ELF-1 (cell line): ENCODE measurements at places on chromosomes 16 and 17.

GRCh38 chr16:2210009-2210332 lies 692 bp downstream of the BRICD5 start:
- no peak for DNase-seq

GRCh38 chr17:16923097-16923903 lies 48.6 kb downstream of the TNFRSF13B start:
- no peak for DNase-seq

DNA sequence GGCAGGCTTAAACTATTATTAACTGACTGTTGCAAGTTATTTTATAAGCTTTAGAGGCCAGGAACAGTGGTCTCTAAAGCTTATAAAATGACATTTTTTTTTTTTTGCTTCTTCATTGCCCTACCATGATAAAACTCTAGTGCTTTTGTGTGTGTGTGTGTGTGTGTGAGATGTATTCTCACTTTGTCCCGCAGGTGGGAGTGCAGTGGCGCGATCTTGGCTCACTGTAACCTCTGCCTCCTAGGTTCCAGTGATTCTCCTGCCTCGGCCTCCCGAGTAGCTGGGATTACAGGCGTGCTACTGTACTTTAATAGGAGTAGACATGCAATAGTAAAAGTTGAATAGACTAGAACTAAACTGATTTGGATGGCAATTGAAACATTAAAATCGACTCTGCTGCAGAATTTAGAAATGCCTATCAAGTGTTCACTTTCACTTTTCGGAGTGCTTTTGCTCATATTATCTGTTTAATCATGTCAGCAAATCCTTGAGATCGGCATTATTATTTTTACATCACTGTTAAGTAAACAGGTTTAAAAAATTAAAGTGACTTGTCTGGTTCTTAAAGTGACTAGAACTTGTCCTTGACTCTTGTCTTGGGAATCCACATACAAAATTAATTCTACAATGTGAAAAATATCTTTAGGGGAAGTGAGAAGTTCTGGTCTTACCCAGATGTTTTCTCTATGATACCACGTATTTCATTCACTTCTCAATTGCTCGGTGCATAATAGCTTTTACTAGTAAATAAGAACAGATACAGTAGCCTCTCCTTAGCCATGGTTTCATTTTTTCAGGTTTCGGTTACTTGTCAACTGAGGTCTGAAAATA lies 8.4 kb upstream of the PCTP start:
- DNase-seq: no peak

DNA sequence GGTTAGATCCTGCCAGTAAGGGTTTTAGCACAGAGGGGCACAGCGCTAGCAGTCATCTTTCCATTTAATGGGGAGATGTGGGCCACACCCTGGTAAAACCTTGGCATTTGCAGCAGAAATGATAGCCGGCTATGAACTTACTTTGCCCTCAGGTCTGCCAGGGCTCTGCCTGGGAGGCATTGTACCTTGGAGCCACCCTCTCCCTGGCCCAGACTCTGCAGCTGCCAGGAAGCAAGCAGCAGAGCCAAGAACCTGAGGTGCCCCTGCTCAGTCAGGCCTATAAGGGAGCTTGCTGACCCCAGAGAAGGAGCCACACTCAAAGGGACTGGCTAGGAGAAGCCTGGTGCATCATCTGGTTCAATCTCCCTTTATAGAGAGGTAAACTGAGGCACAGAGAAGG lies 23.7 kb upstream of the PHF12 start:
- no peak for DNase-seq

GRCh38 chr17:21705021-21705601 lies 12.8 kb downstream of the KCNJ18 start:
- DNase-seq: no peak

GRCh38 chr17:74732042-74732867 lies 4.8 kb upstream of the RAB37 start:
- DNase-seq: no peak

DNA sequence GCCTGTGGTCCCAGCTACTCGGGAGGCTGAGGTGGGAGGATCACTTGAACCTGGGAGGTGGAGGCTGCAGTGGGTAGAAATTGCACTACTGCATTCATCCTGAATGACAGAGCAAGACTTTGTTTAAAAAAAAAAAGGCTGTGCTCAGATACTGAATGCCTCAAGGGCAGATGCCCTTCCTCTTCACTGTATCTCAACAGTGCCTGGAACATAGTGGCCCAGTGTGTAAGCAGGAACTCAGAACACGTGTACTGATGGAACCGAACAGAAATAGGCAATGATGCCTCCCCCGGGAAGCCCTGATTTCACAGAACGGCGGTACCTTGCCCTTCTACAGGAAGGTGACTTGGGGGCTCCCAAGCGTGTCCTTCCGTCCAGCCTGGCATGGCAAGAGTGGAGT lies 46.8 kb downstream of the PLXDC1 start:
- DNase-seq: no peak
